A549 treated with GW870086 at 1 μM for 4 hours (cell line): ENCODE measurements at places on chromosomes 12 and 14. TPM values are rescaled to one million over a fixed set of nuclear protein-coding genes. Genes with fewer than 3 reads are reported as not detected.

TPH2 gene
- total RNA-seq, result not detected in 5 replicates

PTPRB gene
- total RNA-seq, result 0.75 to 1.4 TPM (median 1.0 TPM) in 5 replicates

AMDHD1 gene
- 1.9 to 2.8 TPM (median 2.2 TPM) in 5 replicates for total RNA-seq

SELPLG gene
- 0.63 to 1.1 TPM (median 1.1 TPM) in 5 replicates for total RNA-seq

VRTN gene
- not detected in 5 replicates for total RNA-seq

IL26 gene
- total RNA-seq, result not detected in 5 replicates

RNASE3 gene
- not detected in 5 replicates for total RNA-seq

TMTC1 gene
- total RNA-seq, result 0.05 to 0.12 TPM (median 0.06 TPM) in 4 of 5 replicates, not detected in the other

TWF1 gene
- 65.6 to 80.2 TPM (median 75.7 TPM) in 5 replicates for total RNA-seq

TRPV4 gene
- 0.09 to 0.15 TPM (median 0.11 TPM) in 4 of 5 replicates, not detected in the other for total RNA-seq

TMEM263 gene
- total RNA-seq, result 26.7 to 31.9 TPM (median 28.2 TPM) in 5 replicates

PTPRR gene
- 0.21 to 0.43 TPM (median 0.32 TPM) in 4 of 5 replicates, not detected in the other for total RNA-seq

DBX2 gene
- total RNA-seq, result not detected in 5 replicates
